ENCODE measurements at places on chromosomes 12 and 14.

- peak; percentile 35 for DNase-seq
Observed at GRCh38 chr14:87133073-87133801, 859.7 kb downstream of the GALC start.

- no peak for DNase-seq
Observed at GRCh38 chr12:50190859-50191258, 23.7 kb upstream of the CERS5 start.

DNA sequence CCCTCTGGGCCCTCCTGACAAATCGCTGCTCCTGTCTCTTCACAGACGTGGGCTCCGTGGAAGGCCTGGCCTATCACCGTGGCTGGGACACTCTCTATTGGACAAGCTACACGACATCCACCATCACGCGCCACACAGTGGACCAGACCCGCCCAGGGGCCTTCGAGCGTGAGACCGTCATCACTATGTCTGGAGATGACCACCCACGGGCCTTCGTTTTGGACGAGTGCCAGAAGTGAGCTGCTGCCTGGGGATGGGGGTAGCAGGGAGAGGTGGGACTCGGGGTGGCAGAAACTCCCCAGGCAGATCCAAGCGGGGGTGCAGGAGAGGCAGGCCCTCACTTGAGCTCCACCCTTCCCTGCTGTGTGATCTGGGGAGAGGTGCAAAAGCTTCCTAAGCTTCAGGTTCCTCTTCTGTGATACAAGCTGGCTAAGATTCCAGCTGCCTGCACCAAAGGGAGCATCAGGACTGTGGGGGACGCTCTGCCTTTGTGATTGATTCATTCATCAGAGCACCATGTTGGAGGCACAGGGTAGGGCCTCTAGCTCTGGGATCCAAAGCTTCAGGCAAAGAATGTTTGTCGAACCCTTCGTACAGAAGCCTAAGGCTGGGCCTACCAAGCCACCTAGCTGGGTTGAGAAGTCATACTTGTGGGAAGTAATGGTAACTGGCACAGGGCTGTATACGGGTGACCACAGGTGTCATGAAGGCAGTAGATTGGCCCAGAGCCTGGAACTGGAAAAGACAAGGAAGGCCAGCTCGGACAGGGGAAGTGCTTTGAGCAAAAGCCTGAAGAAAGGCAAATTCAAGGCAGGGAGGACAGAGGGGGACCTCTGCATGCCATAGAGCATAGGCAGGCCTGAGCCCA is 29.1 kb upstream of the NXPH4 start:
- no peak for DNase-seq

- DNase-seq = no peak
Observed at GRCh38 chr12:119154435-119154818, 24.3 kb upstream of the HSPB8 start.

DNA sequence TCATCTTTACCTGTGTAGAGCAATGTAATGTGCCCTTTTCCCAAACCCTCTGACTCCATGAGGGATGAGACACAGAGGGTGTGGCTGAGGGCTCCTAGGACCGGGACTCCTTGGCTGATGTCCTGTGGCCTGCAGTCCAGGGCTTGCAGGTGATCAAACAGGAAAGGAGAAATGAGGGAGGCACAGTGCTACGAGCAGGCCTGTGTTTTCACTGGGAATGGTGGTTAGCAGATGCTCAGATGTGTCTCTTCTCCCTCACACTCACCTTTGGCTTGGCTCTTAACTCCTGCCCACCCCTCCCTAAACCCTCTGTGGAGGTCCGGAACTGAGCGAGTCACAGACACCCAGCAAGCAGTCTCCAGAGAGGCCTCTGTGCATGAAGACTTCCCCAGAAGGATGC is 254.4 kb downstream of the DAD1 start:
- no peak for DNase-seq

- DNase-seq = no peak
Observed at GRCh38 chr12:122244565-122245371, 18.9 kb upstream of the DIABLO start.

- no peak for DNase-seq
Observed at GRCh38 chr12:104870797-104871196, 87.3 kb downstream of the SLC41A2 start.

GRCh38 chr12:113207613-113208040 is 13.6 kb upstream of the TPCN1 start:
- no peak for DNase-seq

GRCh38 chr12:45415393-45415817 is 199.5 kb downstream of the ANO6 start:
- DNase-seq = peak; percentile 73

GRCh38 chr12:38163442-38163801 is 153.2 kb upstream of the ALG10B start:
- DNase-seq = no peak

GRCh38 chr14:72201645-72202044 is 269.4 kb downstream of the RGS6 start:
- no peak for DNase-seq

DNA sequence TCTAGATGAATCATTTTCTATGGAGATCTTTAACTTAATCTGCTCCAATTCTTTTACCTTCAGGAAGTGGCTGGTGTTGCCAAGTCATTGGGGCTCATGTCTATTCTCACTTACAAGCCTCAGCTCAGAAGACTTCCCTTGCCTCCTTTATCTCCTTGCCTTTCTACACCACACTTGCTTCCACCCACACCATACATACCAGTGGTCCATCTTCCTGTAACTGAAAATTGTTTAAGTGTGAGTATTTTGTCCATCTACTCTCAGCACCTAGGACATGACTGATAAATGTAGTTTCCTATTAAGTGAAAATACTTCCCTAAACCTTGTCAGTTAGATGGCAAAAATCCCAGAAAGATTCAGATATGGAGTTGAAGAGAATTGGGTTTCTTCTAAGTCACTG is 199.7 kb upstream of the CPNE8 start:
- DNase-seq = no peak

DNA sequence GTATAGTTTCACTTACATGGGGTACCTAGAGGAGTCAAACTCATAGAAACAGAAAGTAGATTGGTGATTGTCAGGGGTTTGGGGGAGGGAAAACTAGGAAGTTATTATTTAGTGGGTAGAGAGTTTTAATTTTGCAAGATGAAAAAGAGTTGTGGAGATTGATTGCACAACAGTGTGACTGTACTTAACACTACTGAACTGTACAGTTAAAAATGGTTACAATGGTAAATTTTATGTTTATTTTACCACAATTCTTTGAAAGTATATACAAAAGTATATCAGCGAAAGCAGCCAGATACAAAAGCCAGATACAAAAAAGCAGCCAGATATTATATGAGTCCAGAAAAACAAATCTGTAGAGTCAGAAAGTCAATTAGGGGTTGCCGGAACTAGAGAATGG is 247.6 kb downstream of the IPO8 start:
- no peak for DNase-seq

GRCh38 chr12:46089414-46090162 is 99.2 kb upstream of the SCAF11 start:
- DNase-seq = no peak

GRCh38 chr12:115504306-115505290 is 772.9 kb downstream of the MED13L start:
- no peak for DNase-seq

DNA sequence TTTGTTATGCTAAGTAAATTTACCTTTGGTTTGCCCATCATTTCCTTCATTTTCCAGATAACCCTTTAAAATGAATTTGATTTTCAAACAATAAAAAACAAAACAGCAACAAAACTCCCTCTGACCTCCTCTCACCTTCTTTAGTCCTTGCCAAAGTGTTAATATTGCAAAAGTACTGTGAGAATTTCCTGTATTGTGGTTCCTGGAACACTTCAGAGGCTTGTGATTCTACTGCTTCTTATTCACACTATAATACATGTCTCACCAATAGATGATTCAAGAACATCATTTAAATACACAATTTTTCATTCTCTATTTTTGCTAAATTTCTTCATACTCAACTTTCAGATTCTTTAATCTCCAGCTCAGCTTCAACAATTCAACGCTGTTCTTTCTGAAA is at the start of gene KLRD1:
TSS of gene KLRD1 (plus strand) at position 241 of the 400 bp plus-strand sequence. CDS start 208 bp downstream, outside the sequence.
- DNase-seq = no peak

- DNase-seq = no peak
Observed at GRCh38 chr14:44963044-44963528, 1.1 kb downstream of the TOGARAM1 start.

DNA sequence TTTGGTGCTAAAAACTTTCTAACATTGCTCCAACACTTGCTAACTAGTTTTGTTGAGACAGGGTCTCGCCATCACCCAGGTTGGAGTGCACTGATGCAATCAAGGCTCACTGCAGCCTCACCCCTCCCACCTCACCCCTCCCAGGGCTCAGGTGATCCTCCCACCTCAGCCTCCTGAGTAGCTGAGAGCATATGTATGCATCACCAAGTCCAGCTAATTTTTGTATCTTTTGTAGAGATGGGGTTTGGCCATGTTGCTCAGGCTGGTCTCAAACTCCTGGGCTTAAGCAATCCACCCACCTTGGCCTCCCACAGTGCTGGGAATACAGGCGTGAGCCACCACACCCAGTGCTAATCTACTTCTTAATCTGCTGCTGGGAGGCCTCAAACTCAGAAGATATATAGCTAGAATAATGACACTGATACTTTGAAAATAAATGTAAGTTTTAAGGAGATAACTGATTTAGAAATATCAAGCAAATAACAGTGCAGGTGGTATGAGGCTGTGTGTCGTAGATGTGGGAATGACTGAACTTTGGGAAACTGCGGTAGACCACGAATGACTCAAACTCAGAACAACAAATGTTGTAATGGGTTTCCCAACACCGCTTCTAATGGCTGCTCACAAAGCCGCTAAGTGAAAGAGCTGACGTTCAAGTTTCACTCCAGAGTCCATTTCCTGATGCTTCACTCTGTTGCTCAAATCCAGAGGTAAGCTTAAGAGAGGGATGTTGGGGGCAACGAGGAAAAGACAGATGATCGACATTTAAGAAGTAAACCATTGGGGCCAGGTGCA is 10.0 kb downstream of the TMCC3 start:
- DNase-seq = no peak

DNA sequence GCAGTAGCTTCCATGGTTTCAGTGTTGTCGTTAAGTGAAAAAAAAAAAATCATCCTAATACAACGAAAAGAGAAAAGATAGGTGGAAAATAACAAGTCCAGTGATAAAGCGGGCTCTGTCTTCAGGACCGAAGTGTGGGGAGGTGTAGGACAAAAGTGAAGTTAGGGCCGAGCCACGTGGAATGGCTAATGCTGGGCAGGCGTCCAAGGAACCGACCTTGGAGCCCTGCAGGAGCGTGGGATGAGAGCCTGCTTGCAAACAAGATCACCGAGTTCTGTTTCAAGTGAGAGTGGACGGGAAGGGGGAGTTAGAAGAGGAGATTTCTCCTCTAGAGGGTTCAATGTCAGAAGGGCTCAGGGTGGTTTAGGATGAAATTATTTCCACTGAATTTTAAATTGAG is 22.2 kb downstream of the A2ML1 start:
- no peak for DNase-seq

DNA sequence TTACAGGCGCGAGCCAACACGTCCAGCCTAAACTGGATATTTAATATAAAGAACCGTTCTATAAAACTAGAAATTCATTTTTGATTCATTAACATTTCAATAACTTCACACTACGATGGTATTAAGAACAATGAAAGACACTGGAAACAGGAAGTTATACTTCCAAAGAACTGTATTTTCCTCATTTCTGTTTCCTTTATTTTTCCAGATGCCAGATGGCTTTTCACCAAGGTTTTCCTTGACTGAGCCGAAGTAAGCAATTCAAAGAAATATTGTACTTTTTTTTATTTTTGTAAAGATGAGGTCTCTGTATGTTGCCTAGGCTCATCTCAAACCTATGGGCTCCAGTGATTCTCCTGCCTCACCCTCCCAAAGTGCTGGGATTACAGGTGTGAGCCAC is 28.2 kb downstream of the EEA1 start:
- no peak for DNase-seq

- no peak for DNase-seq
Observed at GRCh38 chr12:125201090-125201489, 135.9 kb downstream of the AACS start.

DNA sequence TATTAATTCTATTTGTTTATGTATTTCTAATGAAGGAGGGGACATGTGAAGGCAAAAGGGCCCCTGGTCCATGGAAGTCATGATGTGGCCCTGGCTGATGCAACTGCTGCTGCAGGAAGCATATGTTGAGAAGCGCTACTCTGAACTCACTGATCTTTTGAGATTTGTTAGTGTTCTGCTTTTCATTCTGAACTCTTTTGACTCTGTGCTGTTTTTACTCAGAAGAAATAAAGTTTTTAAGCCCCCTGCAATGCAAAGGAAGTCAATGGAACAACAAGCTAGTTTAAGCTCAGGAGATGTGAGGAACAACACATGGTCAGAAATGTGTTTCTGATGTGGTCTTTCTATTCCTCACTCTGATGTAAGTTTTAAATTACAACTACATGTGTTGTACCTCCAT is 88.9 kb upstream of the BTG1 start:
- no peak for DNase-seq

- peak; percentile 83 for DNase-seq
Observed at GRCh38 chr14:70600382-70601157, at the start of gene MED6. MED6 (minus strand) TSS chr14:70600655; CDS start chr14:70600637, 18 bp downstream.

DNA sequence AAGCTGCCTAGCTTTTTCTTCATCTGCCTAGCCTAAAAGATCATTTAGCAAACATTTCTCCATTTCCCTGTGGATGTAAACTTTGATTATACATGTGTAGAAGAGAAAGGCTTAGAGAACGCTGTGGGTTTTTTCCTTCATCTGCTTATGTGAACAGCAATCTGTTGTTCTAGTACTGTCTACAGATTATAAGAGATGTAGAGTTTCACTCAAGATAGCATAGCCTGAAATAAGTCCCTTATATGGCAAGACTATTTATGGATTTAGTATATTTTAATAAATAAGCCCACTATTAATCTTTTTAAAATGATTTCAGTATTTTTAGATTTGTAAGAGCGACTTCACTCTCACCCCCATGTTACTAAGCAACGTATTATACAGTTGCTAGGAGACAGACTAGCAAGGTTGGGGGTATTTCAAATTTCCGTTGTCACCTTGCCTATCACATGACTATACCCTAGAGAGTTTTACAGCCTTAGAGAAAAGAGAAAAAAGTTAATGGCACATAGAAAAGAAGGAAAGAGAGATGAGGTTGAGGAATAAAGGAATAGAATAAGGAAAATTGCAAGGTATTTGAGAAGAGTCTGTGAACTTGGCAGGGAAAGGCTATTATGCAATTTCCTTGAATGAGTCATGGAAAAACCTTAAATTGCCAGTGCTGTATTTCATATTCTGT is 12.2 kb upstream of the TUBA1A start:
- no peak for DNase-seq

- DNase-seq = no peak
Observed at GRCh38 chr12:6074979-6075585, 49.4 kb downstream of the VWF start.

DNA sequence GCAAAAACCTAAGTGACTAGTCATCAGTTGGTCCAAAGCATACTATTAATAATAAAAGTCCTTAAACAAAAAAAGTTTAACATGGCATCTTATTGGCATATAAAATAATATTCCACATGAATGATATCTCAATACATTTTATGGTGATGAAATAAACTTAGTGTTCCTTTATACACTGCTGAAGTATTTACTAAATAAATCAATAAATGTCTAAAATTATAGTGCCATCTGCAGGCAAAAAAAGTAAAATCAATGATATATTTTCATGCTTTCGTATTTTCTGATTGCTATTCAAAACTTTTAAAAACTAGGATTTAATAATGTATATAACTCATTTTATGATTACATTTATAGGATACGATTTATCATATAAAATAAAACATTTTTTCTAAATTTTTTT is 30.5 kb downstream of the PUS7L start:
- no peak for DNase-seq

- no peak for DNase-seq
Observed at GRCh38 chr14:95142208-95142607, 15.1 kb downstream of the DICER1 start.

GRCh38 chr12:102095677-102096263 is 24.1 kb downstream of the NUP37 start:
- DNase-seq = peak; percentile 9

Data from smooth muscle cell of the brain vasculature (primary cell).